ENCODE measurements at places on chromosomes 3 and 15. TPM values are rescaled to one million over a fixed set of nuclear protein-coding genes. Genes with fewer than 3 reads are reported as not detected.

GRCh38 chr3:148938306-148938705 lies 53.0 kb upstream of the GYG1 start:
- no peak for DNase-seq

- DNase-seq: no peak
These were observed 33.2 kb downstream of the IDH3A start for GRCh38 chr15:78182336-78182700.

DNA sequence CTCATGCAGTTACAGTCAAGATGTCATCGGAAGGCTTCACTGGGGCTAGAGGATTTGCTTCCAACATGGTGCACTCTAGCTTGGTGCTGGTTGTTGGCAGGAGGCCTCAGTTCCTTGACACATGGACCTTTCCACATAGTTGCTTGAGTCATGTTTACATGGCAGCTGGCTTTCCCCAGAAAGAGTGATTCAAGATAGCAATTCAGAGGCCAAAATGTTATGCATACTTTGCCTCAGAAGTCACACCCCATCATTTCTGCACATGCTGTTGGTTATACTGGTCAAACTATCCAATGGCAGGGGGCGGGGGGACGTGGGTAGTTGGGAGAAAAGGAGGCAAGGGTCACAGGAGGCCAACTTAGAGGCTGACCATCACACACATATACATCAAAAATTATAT lies 58.7 kb downstream of the FOXB1 start:
- no peak for DNase-seq

DNA sequence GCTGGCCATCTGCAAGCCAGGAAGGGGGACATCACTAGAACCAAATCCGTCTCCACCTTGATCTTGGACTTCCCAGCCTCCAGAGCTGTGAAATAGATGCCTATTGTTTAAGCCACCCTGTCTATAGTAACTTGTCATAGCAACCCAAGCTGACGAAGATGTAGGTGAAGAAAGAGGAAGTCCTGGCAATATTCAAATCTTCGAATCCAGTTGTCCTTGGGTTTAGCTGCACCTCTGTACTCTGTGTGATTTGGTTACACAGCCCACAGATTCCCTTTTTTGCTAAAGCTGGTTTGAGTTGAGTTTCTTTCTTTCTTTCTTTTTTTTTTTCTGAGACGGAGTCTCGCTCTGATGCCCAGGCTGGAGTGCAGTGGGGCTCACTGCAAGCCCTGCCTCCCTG lies 68.0 kb upstream of the XCR1 start:
- DNase-seq: no peak

DNA sequence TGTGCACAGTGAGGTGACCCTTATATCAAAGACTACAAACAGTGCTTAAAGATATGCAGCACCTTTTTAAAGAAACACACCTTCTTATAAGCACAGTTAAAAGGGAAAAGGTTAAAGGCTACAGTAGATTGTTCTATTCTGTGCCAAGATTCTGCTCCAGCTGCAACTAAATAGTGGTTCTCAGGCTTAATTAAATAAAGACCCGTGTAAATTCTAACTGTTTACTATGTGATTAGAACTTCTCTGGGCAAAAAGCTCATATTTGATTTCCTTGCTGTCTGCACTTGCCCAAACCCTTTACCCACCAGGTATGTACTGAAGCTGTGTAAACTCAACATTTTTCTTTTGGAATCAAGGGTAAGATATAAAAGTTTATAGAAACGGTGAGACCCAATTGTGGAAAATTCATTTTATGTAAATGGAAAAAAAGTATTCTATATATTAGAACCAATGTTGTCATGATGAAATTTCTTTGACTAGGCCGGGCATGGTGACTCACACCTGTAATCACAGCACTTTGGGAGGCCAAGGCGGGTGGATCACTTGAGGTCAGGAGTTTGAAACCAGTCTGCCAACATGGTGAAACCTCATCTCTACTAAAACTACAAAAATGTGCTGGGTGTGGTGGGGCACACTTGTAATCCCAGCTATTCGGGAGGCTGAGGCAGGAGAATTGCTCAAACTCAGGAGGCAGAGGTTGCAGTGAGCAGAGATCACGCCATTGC lies 230.6 kb downstream of the MECOM start:
- DNase-seq: no peak

DNA sequence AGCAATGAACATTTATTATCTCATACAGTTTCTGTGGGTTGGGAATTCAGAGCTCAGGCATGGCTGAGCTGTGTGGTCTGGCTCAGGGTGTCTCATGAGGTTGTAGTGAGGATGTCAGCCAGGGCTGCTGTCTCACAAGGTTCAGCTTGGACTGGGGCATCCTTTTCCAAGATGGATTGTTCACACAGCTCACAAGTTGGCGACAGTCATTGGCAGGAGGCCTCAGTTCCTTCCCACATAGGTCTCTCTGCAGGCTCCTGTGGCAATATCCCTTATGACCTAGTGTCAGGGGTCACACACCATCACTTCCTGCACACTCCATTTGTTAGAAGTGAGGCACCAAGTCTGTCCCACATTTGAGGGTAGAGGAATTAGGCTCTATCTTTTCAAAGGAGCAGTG lies 56.0 kb downstream of the RPLP1 start:
- no peak for DNase-seq

DNA sequence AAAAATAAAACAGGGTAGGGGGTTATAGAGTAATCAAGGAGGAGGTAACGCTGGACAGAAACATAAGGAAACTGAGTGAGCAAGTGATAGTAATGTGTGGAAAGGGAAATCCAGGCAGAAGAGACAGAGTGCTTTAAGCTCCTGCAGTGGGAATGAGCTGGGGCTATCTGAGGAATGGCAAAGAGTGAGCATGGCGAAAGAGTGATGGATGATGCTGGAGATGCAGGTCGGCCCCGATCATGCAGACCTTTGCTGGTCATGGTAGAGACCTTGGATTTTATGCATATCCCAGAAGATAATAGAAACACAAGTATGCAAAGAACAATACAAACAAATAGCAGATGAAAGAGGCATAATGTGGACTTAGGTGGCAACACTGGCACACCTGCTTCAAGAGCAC lies 26.0 kb upstream of the ACAP2 start:
- DNase-seq: no peak

DNA sequence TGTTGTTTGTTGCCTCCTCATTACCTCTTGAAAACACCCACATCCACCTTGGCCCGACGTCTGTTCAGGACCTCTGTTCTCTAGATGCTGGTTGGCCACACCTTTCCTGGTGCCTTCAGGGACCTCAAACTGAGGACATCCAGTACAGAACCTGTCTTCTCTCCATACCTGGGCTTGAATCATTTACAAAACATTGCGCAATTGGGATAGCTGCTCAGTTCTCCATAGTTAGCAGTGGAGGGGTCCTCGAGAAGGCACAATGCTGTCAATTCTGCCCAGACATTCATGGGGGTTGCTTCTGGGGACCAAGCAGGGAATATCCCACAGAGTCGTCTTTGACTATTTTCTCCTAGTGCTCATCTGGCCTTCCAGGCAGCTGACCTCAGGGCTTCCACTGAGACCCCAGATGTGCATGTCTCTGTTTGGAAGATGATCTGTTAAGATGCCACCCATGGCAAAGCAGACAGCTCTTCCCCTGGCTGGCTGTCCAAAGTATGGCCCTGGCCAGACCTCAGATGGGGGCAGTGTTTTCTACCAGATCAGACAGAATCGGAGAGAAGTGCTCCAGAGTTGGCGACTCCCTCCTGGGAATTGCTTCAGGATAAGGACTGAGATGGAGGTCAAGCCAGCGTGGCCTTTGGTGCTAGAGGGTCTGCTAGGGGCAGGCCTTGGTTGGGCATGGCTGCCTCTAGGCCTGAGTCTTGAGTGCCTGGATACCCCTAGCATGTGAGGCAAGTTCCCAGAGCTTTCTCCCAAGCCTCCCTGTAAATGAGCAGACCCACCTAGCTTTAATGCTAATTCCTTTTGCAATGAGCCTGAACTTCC lies 46.1 kb downstream of the CHCHD6 start:
- DNase-seq: no peak

- DNase-seq: no peak
These were observed 7.3 kb upstream of the RTP3 start for GRCh38 chr3:46490338-46491084.

- no peak for DNase-seq
These were observed 17.6 kb downstream of the ZDHHC3 start for GRCh38 chr3:44958386-44958785.

DNA sequence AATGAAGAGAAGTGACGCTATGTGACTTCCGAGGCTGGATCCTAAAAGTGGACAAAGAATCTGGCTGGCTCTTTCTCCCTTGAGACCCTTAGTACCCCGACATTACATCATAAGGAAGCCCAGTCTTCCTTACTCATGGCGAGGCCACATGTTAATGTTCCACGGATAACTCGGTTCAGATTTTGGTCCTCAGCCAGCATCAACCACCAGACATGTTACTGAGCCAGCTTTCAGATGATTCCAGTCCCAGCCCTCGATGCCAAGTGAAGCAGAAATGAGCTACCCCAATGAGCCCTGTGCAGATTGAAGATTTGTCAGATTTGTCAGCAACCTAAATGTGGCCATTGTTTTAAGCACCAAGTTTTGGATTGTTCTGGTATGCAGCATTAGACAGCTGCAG lies 46.6 kb downstream of the SLCO2A1 start:
- DNase-seq: no peak

DNA sequence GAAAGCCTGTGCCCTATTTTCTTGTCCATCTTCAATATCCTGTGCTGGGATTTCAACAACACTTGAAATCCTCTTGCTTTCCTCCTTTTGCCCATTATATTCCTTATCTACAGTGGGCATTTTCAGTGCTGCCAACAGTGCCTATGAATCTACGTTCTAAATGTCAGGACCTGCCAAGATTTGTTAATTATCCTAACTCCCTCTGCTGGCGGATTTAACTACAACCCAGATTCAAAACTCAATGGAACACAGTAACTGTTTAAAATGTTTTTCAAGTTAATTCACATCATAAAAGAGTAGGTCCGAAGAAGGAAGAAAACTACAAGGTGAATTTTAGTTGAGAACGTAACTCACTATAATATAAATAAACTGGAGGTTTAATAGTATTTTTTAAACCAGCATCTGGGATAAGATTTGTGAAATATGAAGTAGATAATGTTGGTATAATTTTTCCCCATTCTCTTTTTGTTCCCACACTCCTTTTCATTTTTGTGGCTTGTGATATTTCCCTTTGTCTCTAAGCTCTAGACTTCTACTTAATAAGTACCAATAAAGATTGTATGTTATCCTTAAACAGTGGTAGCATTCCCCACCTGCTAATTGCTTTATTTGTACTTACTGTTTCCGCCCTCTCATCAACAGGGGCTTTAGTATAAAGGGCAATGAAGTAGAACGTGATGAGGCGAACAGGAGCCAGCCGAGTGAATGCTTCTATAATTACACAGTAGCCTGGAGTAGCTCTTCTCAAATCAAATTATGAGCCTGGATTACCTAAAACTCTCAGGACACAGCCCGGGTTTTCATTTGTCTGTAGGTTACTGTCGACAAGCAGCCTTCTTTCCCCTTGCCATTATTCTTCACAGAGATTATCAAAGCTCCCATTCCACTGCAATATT lies 302.5 kb upstream of the ATP11B start:
- no peak for DNase-seq

GRCh38 chr15:57251308-57251707 lies 125.0 kb upstream of the CGNL1 start:
- no peak for DNase-seq

DNA sequence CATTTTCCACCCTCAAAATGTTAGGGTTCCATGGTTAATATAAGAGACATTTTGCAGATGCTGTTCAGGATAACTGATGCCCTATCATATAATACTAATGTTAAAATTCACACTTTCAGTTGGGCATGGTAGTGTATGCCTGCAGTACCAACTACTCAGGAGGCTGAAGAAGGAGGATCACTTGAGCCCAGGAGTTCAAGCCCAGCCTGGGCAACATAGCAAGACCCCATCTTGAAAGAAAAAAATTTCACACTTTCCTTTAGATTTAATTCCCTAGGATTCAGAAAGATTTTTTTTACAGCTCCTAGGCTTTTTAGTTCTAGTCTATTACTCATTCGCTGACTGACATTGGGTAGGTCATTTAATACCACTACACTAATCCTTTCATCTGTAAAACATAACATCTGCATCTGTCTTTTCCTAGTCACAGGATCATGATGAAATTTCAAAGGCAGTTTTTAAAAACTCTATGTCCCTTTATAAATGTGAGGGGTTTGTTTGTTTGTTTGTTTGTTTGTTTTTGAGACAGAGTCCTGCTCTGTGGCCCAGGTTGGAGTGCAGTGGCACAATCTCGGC lies 103.7 kb downstream of the MYO5A start:
- no peak for DNase-seq

- DNase-seq: no peak
These were observed 1105.4 kb downstream of the TUSC7 start for GRCh38 chr3:117814975-117815374.

DNA sequence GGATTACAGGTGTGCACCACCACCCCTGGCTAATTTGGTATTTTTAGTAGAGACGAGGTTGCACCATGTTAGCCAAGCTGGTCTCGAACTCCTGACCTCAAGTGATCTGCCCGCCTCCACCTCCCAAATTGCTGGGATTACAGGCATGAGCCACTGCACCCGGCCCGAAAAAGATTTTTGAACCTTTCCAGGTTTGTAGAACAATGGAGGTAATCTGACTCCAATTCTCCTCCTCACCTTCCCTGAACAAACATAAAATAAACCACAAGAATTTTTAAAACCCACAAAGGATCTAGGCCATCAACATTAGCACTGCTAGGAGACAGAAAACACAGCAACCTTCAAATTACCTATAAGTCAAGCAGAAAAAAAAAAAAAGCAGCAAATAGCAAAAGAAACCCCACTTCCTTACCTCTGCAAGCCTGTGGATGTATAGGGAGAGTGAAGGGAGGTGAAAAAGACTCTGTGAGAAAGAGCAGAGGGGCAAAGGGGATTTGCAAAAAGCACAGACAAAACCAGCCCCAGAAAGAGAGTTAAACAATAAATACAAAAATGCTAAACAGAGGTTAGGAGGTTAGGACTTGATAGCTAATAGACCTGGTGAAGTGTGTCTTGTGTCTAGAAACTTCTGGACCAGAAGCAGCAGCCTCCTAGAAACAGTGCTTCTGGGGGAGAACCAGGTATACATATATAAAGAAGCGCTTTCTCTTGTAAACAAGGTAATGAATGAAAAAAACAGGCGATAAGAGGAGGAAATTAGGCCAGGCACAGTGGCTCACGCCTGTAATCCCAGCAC lies 32.1 kb downstream of the TFDP2 start:
- DNase-seq: no peak

The ADAMTS17 gene
- polyA plus RNA-seq: 4.4 TPM

The BUB1B gene
- polyA plus RNA-seq: 7.8 TPM

The CYP1A2 gene
- polyA plus RNA-seq: not detected

The ZMYND10 gene
- 1.4 TPM for polyA plus RNA-seq
